ENCODE measurements at places on chromosomes 3 and 15. TPM values are rescaled to one million over a fixed set of nuclear protein-coding genes. Genes with fewer than 3 reads are reported as not detected.

Gene LRRIQ4
- not detected for total RNA-seq

Gene ARGFX
- not detected for total RNA-seq

Gene ITGA11
- 7.8 TPM for total RNA-seq

Gene KLHL6
- total RNA-seq: not detected

Gene OXSR1
- 31.4 TPM for total RNA-seq

Gene CEMIP
- 0.51 TPM for total RNA-seq

Gene RARRES1
- 2.3 TPM for total RNA-seq

Gene TMEM108
- total RNA-seq: 2.4 TPM
